Stimulated activated CD8-positive, alpha-beta memory T cell treated with anti-CD3 and anti-CD28 coated beads, Interleukin-4, amount 100 ng/mL, for 1 hour (primary cell): ENCODE measurements at places on chromosomes 2 and 18.

- DNase-seq: no peak
Measured at GRCh38 chr2:83462881-83463280, 996.2 kb downstream of the SUCLG1 start.

DNA sequence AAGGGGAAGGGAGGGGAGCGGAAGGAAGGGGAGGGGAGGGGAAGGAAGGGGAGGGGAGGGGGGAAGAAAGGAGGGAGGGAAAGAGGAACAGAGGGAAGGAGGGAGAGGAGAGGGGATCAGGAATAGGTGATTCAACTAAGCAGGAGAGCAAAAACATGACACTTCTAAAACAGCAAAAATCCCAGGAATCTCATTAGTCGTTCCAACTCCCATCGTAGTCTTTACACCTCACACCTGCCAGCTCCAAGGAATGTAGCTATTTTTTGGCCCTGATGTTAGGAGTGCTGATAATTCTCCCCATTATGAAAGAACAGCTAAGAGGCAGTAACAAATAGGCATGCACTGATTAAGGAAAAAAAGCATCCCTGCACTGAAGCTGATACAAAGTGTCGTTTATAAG lies 709.9 kb upstream of the PKDCC start:
- no peak for DNase-seq

DNA sequence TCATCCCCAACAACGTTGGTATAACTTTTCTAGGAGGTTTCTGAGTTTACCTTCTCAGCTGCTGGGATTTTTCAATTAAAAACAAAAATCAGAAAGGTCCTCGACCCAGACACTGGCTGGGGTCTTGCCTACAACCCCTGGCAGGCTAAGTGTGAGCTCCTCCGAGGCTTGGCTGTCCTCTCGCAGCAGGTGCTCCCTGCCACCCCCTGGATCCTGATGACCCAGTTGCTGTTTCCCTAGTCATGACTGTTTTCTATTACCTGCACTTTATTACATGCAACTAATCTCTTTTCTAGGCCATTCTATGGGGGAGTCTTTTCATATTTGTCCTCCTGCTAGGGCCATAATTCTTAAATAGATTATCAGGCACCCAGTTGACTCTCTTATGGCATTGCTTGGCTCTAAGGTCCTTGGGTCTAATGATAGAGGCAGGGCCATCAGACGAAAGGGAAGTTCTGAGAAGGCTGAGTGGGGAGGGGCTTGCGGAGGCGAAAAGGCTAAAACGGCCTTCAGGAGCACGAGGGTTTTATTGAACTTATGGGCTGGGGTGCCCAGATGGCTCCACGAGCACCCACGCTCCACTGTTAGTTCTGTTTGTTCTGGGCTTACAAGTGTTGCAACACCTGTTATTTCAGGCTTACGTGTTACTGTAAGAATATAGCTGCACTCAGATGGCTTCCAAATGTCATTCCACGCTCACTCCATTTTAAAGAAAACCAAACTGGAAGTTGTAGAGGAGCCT lies 166.0 kb downstream of the NCK2 start:
- DNase-seq: no peak

DNA sequence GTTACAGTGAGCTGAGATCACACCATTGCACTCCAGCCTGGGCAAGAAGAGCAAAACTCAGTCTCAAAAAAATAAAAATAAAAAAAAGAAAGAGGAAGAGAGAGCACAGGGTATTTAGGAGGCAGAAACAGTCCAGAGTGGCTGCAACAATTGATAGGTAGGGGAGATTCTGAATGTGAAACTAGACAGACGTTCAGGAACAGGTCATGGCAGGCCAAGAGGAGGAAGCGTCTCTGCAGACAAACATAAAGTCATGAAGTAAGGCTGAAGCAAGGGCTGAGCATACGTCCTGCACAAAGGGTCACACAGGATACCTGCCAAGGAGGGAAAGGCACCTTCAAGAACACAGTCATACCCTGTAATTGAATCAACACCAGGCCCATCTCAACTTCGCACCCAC lies 64.1 kb upstream of the ZNF532 start:
- DNase-seq: no peak

DNA sequence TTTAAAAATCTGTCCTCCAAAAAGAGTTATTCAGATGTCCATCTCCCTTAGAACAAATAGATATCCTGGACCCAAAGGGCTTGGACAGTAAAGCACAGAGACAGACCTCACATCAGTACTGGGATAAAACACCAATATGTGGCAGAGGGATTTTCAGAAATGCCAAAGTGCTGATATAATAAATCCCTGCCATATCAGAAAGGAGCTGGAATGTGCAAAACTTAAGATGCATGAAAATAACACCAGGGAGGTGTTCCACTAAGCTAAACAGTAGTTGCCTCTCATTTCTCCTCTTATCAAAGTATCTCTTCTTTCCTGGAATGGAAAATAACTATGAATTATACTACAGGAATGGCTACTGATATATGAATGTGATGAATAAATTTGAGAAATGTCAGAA lies 13.2 kb downstream of the USP40 start:
- DNase-seq: no peak

DNA sequence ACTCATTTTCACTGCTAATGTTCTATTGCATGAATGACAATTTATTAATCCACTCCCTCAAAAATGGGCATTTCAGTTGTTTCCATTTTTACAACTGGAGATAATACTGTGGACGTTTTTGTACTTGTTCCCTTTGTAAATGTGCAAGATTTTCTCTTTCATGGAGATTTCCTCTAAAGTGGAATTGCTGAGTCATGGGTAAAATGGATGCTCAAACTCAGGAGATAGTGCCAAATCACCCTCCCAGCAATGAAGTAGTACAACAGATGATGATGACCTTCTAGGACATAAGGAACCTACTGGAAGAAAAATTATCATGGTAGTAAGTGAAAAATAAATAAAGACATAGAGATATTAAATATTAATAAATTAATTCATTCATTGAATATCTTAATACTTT lies 460.8 kb upstream of the CHST9 start:
- no peak for DNase-seq

- no peak for DNase-seq
Measured at GRCh38 chr2:230949966-230950873, 25.2 kb upstream of the GPR55 start.

- no peak for DNase-seq
Measured at GRCh38 chr18:39946623-39947061, 2008.4 kb upstream of the PIK3C3 start.

DNA sequence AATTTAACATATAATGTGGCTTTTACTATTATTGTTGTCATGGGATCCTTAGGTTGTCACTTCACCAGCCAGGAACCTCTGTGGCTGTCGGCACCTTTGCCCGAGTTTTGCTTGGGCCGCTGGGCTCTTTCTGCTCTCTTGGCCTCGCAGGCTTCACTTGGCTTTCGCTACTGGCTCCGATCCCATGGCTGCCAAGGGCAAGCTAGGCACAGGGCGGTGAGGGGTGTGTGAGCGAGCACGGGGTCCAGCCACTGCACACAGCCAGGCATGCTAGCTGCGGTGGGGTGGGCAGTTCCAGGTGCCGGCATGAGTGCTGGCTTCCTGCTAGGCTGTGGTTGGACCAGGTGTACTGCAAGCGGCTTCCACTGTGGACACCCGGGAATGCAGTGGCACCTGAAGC lies 23.4 kb upstream of the RAPGEF4 start:
- DNase-seq: no peak

DNA sequence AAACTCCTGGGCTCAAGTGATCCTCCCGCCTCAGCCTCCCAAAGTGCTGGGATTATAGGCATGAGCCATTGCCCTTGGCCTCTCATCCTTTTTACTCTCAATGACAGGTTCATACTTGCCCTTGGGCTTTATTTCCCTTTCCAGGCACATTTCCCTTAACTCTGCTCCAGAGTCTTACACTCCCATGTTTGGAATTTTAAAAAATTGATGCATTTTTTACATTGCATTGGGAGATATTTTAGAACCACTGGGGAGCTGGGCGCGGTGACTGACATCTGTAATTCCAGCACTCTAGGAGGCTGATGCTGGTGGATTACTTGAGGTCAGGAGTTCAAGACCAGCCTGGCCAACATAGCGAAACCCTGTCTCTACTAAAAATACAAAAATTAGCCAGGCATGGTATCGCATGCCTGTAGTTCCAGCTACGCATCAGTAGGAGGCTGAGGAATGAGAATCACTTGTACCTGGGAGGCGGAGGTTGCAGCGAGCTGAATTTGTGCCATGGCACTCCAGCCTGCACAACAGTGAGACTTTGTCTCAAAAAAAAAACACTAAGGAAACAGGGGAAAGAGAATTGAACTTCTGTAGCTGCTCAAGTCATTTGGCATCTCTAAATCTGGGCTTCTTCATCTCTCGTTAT lies 18.2 kb downstream of the TGIF1 start:
- DNase-seq: no peak

DNA sequence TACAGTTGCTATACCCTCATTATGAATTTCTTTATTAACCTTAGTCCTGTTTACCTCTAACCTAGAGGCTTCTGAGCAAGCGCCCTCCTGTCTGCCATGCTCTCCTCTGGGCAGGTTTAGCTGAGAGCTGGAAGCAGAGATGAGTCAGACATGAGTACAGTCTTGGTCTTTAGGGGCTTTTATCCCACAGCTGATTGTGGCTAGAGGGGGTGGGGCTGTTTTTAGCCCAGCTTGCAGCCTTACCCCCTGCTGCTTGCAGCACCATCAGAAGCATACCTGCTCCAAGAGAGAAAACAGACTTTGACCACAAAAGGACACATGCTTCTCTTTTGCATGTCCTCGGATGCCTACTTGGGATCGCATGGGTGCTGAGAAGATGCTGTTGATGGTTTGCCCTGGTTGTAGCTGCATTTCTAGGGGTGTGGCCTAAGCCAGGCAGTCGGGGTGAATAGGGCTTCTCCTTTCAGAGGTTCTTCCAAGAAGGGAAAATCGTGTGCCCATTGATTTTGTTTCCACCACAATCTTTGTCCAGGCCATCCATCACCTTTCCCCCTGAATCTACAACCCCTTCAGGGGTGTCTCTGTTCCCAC lies 115.0 kb upstream of the LGALSL start:
- DNase-seq: no peak

- DNase-seq: no peak
Measured at GRCh38 chr18:24499814-24500213, 39.4 kb downstream of the HRH4 start.

- DNase-seq: no peak
Measured at GRCh38 chr2:105800953-105801635, 56.4 kb downstream of the NCK2 start.

- no peak for DNase-seq
Measured at GRCh38 chr2:71605781-71606241, 152.4 kb downstream of the DYSF start.

DNA sequence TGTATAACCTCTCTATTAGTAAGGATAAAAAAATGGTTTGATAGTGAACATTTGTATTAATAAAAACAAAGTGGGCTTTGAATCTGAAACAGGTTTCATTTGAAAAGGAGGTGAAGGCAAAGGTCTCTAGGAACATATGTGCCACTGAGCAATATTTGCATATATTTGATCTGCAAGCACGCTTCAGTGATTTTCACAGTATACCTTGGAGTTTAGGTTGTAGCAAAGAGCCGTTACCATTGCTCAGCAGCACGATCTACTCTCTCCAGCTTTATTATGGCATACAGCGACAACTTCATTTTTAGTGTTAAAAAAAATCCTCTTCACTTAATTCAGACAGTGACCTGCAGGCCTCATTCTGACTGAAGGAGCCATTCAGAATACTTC lies 75.8 kb upstream of the ZEB2 start:
- no peak for DNase-seq

- DNase-seq: no peak
Measured at GRCh38 chr2:43443282-43443681, 152.6 kb downstream of the THADA start.

DNA sequence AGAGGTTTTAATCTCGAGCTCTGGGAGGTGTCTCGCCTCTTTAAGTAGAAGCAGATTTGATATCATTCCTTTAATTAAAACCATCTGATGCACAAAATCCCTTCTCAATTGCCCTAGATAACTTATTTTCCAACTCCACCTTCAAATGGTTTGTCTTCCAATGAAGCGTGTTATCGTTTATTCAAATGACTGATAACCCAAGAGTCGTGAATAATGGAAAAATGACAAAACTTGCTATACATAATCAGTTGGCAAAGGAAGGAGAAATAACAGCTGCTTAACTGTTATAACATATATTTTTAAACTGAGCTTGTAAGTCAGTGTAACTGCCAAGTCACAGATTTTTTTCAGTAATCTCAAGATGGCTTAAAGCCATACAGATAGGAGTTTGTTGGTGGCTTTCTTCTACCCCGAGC lies 144.6 kb downstream of the QPCT start:
- no peak for DNase-seq
